Muscle of leg (tissue), 16 donors: ENCODE measurements at places on chromosomes 4 and X.

DNA sequence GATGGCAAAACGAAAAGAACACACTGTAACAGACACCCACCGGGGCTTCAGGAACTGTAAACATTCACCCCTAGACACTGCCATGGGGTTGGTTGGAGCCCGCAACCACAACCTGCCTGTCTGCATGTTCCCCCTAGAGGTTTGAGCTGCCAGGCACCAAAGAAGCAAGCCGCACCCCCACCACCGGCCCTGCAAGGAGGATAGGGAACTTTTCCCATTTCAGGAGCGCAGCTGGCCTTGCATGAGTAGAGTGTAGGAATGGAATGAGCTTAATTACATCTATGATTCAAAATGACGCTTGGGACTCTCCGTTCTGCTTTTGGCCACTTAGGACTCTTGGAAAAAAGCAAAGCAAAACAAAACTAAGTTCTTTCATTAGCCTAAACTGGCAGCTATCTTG lies 243.6 kb upstream of the CTSO start:
- peak; percentile 4 for DNase-seq

- DNase-seq, result peak; percentile 30
Measured at GRCh38 chr4:146245246-146245645, 30.9 kb downstream of the REELD1 start.

GRCh38 chr4:165927815-165928214 lies 54.8 kb downstream of the TLL1 start:
- no peak for DNase-seq

- no peak for DNase-seq
Measured at GRCh38 chr4:110347805-110348204, 128.2 kb upstream of the ENPEP start.

DNA sequence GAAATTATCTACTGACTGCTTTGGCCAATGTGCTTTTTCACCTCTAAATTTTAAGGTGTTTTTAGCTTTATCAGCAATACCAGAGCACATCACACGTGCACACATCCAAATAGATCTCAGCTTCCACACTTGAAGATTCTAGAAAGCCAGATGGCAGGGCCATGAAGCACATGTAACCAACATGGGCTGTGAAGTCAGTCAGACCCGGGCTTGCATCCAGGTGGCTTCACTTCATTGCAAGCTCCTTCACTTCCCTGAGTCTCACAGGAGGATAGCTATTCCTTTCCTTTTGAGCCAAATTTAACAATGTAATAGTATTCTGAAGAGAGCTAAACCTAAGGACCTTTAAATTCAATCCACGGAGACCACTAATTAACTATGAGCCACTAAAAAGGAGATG lies 86.5 kb downstream of the SH3RF1 start:
- DNase-seq, result peak; percentile 70

- DNase-seq, result peak; percentile 34
Measured at GRCh38 chr4:17236686-17237085, 275.2 kb downstream of the QDPR start.

- no peak for DNase-seq
Measured at GRCh38 chrX:21929209-21929608, 11.3 kb upstream of the SMS start.

- DNase-seq, result peak; percentile 46
Measured at GRCh38 chr4:80265571-80266252, 752 bp upstream of the FGF5 start.

DNA sequence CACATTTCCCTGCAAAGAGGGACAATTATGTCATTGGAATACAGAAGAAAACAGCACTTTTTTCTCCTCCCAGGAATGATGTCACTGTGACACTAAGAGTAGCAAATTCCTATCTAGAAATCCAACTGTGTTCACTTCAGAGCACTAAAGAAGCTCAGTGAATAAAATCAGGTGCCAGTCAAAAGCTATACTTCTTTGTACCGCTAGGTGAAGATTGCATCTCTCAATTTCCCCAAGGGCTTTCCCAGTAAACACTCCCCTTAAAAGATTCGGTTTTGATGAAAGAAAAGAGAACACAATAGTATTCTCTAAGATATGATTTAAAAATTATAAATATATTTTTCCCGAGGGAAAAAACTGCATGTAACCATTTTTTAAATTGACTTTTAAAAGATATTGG lies 104.7 kb upstream of the MID1 start:
- DNase-seq, result no peak

- DNase-seq, result no peak
Measured at GRCh38 chr4:105137121-105137875, 9.4 kb upstream of the TET2 start.

GRCh38 chrX:78327370-78328086 lies at the start of gene CYSLTR1:
Gene CYSLTR1, minus strand, starts transcription at chrX:78327611. Its CDS starts 53,865 bp downstream, at chrX:78273746.
- peak; percentile 75 for DNase-seq

- DNase-seq, result no peak
Measured at GRCh38 chr4:128560754-128561495, 248.6 kb upstream of the JADE1 start.
